RPMI7951 (cell line): ENCODE measurements at places on chromosomes 2 and 18. TPM values are rescaled to one million over a fixed set of nuclear protein-coding genes. Genes with fewer than 3 reads are reported as not detected.

DNA sequence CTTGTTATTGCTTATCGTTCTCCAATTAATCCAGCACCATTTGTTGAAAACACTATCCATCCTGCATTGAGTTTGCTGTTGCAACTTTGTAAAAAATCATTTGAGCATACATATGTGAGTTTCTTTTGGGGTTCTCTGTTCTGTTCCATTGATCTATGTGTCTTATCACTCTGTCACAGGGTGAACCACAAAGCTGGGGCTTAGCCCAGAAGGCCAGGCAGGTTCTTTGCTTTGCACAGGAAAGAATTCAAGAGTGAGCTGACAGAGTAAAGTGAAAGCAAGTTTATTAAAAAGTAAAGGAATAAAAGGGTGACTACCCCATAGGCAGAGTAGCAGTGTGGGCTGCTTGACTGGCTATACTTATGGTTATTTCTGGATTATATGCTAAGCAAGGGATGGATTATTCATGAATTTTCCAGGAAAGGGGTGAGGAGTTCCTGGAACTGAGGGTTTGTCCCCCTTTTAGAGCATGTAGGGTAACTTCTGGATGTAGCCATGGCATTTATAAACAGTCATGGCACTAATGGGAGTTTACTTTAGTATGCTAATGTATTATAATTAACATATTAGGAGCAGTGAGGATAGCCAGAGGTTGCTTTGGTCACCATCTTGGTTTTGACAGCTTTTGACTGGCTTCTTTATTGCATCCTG is 46.8 kb downstream of the RNF138 start:
- DNase-seq, result no peak

Gene NPHP1
- 9.6 and 12.8 TPM in 2 replicates for total RNA-seq

DNA sequence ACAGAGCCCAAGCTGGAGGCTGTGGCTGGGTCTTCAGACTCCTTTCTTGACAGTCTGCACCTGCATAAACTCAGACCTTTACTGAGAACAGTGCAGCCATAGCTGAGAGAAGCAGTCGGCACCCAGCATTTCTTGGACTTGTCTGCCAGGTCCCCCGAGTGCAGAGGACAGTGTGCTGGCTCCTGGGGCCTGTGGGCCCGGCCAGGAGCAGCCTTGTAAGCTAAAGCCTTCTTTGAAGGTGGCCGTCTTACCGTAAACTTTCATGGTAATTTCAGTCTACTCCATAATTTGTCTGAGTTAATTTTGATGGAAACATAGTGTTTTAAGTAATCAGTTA is 70.9 kb downstream of the LRRFIP1 start:
- no peak for DNase-seq

Gene ASPRV1
- 0.12 and 0.68 TPM in 2 replicates for total RNA-seq

Gene SERPINB13
- not detected in 2 replicates for total RNA-seq

Gene SP5
- total RNA-seq, result 0.20 TPM in 1 of 2 replicates, not detected in the other

DNA sequence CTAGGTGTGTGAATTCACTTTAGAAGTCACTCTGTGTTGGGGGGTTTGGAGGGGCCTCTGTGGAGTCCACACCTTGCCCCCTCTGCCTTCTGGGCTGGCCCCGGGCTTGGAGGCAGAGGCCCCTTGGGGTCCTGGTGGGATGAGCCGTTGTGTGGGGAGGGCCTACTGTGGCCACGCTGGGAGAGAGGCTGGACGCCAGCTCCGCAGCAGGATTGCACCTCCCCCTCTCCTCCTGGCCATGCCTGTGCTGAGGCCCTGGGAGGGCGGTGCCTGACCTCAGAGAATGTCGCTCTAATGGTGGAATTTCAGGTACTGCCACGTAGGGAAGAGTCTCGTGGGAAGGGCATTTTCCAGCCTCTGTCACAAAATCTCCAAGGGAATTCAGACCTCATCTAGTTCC is 237.0 kb downstream of the ATAD2B start:
- no peak for DNase-seq
